Body of pancreas (tissue), 4 donors: ENCODE measurements at places on chromosomes 1 and 21.

DNA sequence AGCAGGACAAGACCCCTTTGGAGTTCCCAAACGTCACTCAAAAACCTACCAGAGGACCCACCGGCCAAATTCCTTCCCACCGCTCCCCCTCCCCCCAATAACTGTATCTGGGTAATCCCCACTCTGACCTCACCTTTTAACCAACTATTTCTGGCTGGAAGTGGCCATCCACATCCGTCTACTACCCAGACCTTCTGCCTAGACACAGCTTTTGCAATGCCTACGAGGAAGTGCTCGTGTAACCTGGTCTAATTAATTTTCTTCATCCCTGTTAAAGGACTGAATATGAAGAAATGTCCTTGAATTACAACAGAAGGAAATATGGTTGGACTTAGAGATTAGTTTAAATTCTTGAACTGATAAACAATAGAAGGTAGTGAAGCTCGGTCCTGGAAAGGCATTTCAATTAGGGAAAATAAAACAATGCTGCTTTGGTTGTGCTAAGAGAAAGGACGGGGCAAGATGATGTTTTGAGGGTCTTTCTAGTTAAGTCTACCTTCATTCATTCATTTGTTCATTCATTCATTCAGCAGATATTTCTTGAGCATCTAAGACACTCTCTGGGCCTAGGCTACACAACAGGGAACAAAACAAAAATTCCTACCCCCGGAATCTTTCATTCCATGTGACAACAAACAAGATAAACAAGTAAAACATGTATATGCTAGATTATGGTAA lies 18.8 kb downstream of the AVPR1B start:
- no peaks in the 10 kb centered on the region for H3K4me1 ChIP-seq
- no peak overlapping the region for H3K27ac ChIP-seq
- no peaks in the 10 kb centered on the region for H3K27me3 ChIP-seq
- no peak overlapping the region for H3K4me3 ChIP-seq
- DNase-seq = no peak

DNA sequence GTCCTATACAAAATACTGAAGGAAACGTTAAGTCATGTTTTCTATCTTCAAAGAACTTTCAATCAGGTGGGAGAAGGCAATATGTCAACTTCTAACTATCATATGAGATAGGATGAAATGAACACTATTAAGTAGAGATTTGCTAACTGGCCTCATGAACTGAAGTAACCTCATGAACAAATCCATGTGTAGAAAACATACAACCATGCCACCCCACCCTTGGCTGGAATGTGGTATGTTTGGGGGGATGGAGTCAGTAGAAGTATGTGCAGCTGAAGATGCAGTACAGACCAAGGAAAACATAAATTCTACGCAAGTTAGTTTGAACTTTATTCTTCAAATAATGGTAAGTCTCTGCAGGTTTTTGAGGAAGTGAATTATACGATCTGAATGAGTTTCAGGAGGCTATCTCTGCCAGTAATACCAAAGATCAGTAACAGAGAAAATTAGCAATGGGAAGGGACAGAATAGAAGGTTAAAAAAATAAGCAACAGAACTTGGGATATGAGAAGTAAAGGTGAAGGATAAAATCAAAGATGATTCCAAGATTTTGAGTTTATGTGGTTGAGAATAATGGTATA lies 4.5 kb downstream of the TRMT1L start:
- H3K4me3 ChIP-seq = no peak overlapping the region
- H3K4me1 ChIP-seq = peaks cover 21% of the 10 kb centered on the region
- DNase-seq = no peak
- no peaks in the 10 kb centered on the region for H3K27me3 ChIP-seq
- H3K36me3 ChIP-seq = peaks cover 5% of the 10 kb centered on the region

DNA sequence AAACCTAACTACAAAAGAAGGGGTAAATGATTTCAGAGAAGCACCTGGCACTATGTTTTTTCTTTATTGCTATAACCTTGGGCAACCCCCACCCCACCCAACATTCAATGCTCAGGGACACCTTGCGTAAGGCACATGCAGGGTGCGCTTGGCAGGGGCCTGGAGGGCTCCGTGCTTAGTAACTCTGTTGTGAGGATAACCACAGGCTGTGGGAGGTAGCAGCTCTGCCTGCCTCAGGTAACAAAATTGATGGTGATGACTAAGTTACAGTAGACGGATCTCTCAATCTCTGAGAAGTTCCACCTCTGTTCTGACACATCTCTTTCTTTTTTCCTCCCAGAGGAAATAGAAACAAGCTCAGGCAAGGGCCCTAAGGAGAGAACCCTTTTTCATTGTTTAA lies 8.7 kb upstream of the CCN1 start:
- H3K4me3 ChIP-seq = no peak overlapping the region
- H3K4me1 ChIP-seq = peaks cover 10% of the 10 kb centered on the region
- no peaks in the 10 kb centered on the region for H3K36me3 ChIP-seq
- no peak for DNase-seq
- no peaks in the 10 kb centered on the region for H3K27me3 ChIP-seq

- H3K4me3 ChIP-seq = no peak overlapping the region
- no peaks in the 10 kb centered on the region for H3K27me3 ChIP-seq
- DNase-seq = no peak
- peaks cover 13% of the 10 kb centered on the region for H3K4me1 ChIP-seq
- H3K36me3 ChIP-seq = no peaks in the 10 kb centered on the region
Observed at GRCh38 chr1:94796266-94796665, 23.9 kb upstream of the SLC44A3 start.

DNA sequence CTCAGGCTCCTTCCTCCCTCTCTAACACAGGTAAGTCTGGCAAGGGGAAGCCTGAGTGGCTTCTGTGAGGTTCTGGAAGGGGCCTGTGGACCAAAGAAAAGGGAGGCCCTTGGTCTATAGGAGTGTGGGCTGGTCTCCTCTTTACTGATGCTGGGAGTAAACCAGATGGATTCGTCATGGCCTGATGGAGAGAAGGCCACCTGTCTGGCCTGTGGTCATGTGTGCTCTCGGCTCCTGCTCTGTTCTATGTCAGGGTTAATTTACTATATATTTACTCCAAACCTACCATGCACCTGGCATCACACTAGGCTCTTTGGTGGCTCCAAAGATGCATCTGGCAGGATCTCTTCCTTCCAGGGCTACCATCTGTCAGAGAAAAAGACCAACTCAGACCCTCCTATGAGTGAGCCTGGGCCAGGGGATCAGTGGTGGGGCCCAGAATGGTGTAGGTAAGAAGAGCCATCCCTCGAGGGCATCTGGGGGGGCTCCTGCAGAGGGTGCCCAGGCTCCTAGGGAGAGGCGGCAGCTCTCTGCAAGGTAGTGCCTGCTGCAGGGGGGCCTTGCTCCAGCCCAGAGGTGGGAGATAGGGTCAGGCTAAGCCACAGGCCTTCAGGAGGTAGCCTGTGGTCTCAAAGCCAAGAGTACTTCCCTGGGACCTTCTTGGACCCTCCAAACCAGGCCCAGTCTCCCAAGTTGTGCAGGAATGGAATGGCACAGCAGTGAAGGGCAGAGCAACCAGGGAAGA lies 68.2 kb upstream of the SELENON start:
- H3K4me3 ChIP-seq = no peak overlapping the region
- no peaks in the 10 kb centered on the region for H3K36me3 ChIP-seq
- H3K27ac ChIP-seq = no peak overlapping the region
- H3K4me1 ChIP-seq = peaks cover 35% of the 10 kb centered on the region
- no peak for DNase-seq
- no peaks in the 10 kb centered on the region for H3K27me3 ChIP-seq

- H3K27ac ChIP-seq = no peak overlapping the region
- no peak for DNase-seq
- H3K36me3 ChIP-seq = no peaks in the 10 kb centered on the region
Observed at GRCh38 chr1:183490932-183491331, 18.6 kb downstream of the SMG7 start.

- peaks cover 25% of the 10 kb centered on the region for H3K4me1 ChIP-seq
- peak within 1 kb of the TSS; percentile 97 for H3K4me3 ChIP-seq
- peak; percentile 78 for DNase-seq
- H3K27me3 ChIP-seq = no peaks in the 10 kb centered on the region
Observed at GRCh38 chr1:179229214-179230140, at the start of gene ABL2. Gene ABL2, minus strand, starts transcription at chr1:179229677. Its CDS starts 280 bp downstream, at chr1:179229397.

GRCh38 chr1:156860628-156861423 lies at the start of gene NTRK1:
Gene NTRK1, plus strand, starts transcription at chr1:156860865. Its CDS starts 70 bp downstream, at chr1:156860935.
- peak; percentile 14 for DNase-seq
- peaks cover 33% of the 10 kb centered on the region for H3K4me1 ChIP-seq
- H3K36me3 ChIP-seq = no peaks in the 10 kb centered on the region
- no peak within 1 kb of the TSS for H3K27ac ChIP-seq
- no peaks in the 10 kb centered on the region for H3K27me3 ChIP-seq

DNA sequence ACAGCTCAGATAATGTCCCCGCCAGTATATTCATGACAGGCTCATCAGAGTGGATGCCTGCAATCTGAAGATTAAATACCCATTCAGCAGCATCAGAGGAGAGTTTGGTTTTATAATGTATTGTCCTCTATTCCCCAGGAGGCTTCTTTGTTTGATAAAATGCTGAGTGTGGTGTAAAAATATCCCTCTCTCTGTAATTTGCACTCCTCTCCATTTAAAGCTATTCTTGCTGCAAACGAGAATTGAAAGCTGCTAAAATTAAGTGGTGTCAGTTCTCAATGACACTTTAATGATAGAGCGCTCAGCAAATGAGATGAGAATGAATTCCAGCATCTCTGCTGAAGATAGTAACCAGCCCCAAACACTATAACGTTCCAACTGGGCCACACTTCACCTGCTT lies 205.7 kb upstream of the RRP15 start:
- H3K27ac ChIP-seq = no peak overlapping the region
- H3K4me3 ChIP-seq = no peak overlapping the region
- no peaks in the 10 kb centered on the region for H3K4me1 ChIP-seq
- no peak for DNase-seq
- H3K36me3 ChIP-seq = no peaks in the 10 kb centered on the region

GRCh38 chr21:24294171-24294570 lies 1313.1 kb downstream of the MRPL39 start:
- no peak overlapping the region for H3K4me3 ChIP-seq
- H3K36me3 ChIP-seq = no peaks in the 10 kb centered on the region
- H3K27ac ChIP-seq = no peak overlapping the region
- DNase-seq = no peak
- H3K27me3 ChIP-seq = no peaks in the 10 kb centered on the region
- no peaks in the 10 kb centered on the region for H3K4me1 ChIP-seq

- no peaks in the 10 kb centered on the region for H3K4me1 ChIP-seq
- H3K27me3 ChIP-seq = no peaks in the 10 kb centered on the region
- H3K27ac ChIP-seq = no peak overlapping the region
- H3K4me3 ChIP-seq = no peak overlapping the region
- H3K36me3 ChIP-seq = no peaks in the 10 kb centered on the region
Observed at GRCh38 chr21:31371715-31372470, 27.8 kb upstream of the TIAM1 start.

GRCh38 chr1:178037510-178038253 lies 56.2 kb upstream of the RASAL2 start:
- no peaks in the 10 kb centered on the region for H3K27me3 ChIP-seq
- peak overlapping the region; percentile 2 for H3K4me3 ChIP-seq
- no peaks in the 10 kb centered on the region for H3K36me3 ChIP-seq

DNA sequence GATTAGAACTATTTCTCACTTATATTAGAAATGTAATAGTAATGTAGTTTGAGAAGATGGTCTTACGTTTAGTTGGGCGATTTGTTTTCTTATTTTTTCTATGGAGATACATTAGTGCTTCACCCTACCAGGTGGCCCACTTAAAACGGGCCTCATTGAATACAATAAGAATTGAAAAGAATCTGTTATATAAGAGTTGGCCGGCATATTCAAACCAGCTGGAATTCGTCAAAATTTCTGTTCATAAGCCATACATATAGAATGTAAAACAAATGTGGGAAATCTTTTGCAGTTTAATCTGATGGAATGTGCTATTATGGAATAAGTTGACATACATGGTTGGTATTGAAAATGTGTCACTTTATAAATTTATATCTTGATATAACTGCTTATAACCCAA lies 96.4 kb upstream of the C1orf105 start:
- DNase-seq = no peak
- H3K27me3 ChIP-seq = no peaks in the 10 kb centered on the region
- H3K4me3 ChIP-seq = no peak overlapping the region
- no peak overlapping the region for H3K27ac ChIP-seq
- no peaks in the 10 kb centered on the region for H3K36me3 ChIP-seq

- H3K36me3 ChIP-seq = no peaks in the 10 kb centered on the region
- no peaks in the 10 kb centered on the region for H3K4me1 ChIP-seq
- H3K27ac ChIP-seq = no peak overlapping the region
Observed at GRCh38 chr1:84550826-84551225, 23.4 kb downstream of the CTBS start.

GRCh38 chr1:89608984-89609725 lies 23.8 kb upstream of the LRRC8C start:
- DNase-seq = no peak
- H3K4me1 ChIP-seq = no peaks in the 10 kb centered on the region
- no peaks in the 10 kb centered on the region for H3K27me3 ChIP-seq
- no peak overlapping the region for H3K4me3 ChIP-seq
- no peaks in the 10 kb centered on the region for H3K36me3 ChIP-seq

GRCh38 chr1:109556563-109556962 lies 8.1 kb downstream of the GNAI3 start:
- no peaks in the 10 kb centered on the region for H3K27me3 ChIP-seq
- no peak for DNase-seq
- H3K4me1 ChIP-seq = peaks cover 19% of the 10 kb centered on the region
- H3K4me3 ChIP-seq = no peak overlapping the region

DNA sequence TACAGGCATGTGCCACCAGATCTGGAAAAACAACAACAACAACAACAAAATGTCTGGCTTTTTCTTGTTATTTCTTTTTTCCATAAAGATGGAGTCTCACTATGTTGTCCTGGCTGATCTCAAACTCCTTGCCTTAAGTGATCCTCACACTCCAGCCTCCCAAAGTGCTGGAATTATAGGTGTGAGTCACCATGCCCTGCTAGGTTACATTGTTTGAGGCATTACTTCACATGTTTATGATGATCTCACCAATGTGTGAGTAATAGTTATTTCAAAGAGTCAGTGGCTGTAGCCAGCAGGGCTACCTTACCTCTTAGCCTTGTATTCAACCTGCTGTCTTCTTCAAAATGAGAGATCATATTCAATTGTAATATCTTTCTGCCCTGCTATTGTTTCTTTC lies 445.7 kb downstream of the AMY1C start:
- H3K27me3 ChIP-seq = no peaks in the 10 kb centered on the region
- H3K4me1 ChIP-seq = no peaks in the 10 kb centered on the region
- H3K36me3 ChIP-seq = no peaks in the 10 kb centered on the region
- no peak overlapping the region for H3K27ac ChIP-seq
- H3K4me3 ChIP-seq = no peak overlapping the region

DNA sequence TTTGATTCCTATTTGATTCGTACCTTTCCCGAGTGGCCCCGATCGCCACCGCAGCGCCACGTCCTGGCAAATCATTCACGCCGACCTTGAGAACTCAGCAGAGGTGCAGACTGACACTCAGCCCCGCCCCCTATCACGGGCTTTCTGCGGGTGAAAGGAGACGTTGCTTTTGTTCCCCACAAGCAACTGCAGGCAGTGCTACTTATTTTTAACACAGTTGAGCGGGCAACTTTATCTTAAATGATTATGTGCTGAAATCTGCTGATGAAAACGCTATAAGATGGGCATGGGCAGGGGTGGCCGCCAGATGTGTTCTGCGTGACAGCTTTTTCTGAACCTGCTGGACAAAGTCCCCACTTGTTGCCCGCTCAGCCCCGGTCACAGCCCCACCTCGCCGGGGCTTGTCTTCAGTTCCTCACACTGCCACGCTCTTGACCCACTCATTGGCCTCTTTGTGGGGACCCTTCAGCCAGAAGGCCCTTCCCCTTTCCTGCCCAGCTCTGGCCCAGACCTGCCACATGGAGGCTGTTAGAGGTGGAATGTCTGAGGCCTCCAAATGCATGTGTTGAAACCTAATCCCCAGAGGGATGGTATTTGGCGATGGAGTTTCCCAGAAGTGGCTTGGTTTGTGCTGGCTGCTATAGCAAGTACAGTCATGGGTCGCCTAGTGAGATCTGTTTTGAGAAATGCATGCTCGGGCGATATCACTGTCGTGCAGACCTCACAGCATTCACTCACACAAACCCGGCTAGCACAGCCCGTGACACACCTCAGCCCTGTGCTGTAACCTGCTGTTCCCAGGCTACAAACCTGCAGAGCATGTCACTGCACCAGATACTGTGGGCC lies 15.7 kb upstream of the PDXK start:
- no peaks in the 10 kb centered on the region for H3K36me3 ChIP-seq
- H3K27ac ChIP-seq = no peak overlapping the region
- DNase-seq = peak; percentile 70
